ENCODE measurements at places on chromosomes 11 and 22.

- no peak for DNase-seq
These were observed 15.7 kb upstream of the SCGB1A1 start for GRCh38 chr11:62402960-62403730.

DNA sequence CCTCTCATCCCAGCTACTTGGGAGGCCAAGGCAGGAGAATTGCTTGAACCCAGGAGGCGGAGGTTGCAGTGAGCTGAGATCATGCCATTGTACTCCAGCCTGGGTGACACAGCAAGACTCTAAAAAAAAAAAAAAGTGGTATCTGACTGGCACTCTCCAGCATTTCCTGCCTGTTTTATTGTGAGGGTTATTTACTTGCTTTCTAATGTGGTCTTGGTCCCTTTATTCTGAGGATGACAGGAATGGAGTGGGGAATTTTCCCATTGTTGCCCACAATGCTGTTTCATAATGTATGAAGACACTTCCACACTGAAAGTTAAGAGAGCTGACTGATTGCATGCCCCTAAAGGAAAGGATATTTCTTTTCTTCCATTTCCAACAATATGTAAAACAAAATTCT is 286.5 kb upstream of the MTNR1B start:
- DNase-seq, result no peak

DNA sequence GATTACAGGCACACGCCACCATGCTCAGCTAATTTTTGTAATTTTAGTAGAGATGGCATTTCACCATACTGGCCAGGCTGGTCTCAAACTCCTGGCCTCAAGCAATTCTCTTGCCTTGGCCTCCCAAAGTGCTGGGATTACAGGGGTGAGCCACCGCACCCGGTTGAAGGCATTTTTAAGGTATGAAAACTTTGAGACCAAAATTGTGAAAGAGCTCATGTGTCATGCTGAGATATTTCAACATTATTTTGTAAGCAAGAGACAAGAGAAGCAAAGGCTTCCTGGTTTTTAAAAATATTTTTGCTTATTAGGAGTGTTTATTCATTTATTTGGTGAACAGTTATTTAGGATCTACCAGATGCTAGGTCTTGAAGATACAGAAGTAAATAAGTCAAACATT is 6.8 kb downstream of the NHERF4 start:
- no peak for DNase-seq

GRCh38 chr11:100980156-100980555 is 149.5 kb downstream of the PGR start:
- peak; percentile 25 for DNase-seq

DNA sequence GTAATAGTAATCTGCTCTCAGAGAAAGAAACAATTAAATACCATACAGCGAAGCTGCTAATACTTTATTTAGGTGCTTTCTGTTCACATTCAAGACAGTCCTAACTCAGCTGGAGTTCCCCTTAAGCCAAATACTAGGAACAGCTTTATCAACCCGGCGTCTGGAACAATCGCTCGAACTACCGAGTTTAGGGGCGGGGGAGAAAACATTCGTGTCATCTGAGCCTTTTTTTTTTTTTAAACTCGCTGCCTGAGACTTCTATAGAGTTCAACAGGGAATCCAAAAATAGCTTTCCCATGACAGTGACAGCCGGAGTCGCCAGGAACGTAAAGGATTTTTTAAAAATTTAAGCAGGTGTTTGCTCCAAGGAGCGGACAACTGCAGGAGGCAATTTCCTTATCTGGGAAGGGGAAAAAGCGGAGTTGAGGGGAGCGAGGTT is 852 bp downstream of the TRAF6 start:
- peak; percentile 76 for DNase-seq

DNA sequence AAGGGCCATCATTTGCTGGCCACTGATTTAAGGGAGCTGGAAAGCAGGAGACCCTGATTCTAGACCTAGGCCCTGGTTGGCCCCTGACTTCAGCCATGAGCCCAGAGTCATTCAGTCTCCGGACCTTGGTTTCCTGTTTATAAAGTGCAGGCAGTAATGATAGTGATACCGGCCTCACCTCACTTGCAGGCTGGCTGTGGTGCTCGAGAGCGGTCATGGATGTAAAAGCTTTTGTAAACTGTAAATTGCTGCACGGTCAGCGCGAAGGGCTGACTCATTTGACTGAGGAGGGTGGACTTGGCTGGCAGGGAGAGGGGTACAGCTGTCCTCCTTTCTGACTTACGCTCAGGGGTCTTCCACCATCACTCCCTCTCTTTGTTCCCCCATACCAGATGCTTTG is 37.4 kb downstream of the FBLN1 start:
- DNase-seq, result no peak

All from tongue (tissue), 3 donors.